ENCODE measurements at places on chromosomes 16 and 17.

DNA sequence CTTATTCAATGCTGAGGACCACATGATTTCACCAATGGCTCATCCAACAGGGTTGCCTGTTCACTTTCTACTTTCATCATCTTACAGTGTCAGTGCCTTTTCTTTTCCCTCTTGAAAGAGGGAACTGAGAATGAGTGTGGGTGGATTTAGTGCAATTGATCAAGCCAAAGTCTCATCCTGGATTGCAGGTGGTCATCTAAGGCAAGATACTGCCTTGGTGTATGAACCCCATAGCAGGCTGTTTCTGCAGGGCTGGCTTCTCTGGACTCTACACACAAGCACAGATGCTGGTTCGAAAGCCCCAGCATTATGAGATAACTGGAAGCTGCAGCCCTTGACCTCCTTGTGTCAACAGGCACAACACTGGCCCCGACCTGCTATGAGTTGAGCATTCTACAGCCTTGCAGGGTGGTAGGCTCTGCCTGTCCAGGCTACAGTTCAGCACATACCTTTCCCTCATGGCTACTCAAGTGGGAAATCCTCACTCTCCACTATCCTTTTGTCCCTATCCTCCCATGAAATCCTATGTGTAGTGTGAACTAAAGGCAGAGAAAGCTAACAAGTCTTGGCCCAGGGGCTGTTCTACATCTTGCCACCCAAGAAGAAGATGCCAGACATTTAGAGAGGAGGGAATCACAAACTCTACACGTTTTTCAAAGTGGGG, 358.7 kb downstream of the SLC39A11 start:
- no peak for DNase-seq

DNA sequence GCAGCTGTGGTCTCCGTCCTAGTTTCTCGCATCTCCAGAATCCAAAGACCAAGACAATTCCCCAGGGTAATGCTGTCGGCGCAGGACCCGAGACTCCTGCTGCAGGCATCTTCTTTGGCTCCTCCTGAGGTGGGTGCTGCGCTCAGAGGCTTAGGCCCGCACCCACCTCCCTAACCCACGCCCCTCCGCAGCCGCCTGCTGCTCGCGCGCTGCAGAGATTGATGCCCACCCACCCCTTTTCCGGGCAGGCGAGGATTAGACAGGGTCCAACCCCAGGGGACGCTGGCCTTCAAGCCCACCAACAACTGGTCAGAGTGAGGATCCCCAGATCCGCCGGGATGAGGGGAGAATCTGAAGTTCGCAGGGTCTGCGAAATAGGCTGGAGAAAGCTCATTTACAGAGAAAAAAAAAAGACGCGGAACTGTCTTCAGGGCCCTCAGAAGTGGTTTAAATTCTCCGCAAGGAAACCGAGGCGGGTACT, 27.9 kb downstream of the SLFN11 start:
- DNase-seq, result no peak

DNA sequence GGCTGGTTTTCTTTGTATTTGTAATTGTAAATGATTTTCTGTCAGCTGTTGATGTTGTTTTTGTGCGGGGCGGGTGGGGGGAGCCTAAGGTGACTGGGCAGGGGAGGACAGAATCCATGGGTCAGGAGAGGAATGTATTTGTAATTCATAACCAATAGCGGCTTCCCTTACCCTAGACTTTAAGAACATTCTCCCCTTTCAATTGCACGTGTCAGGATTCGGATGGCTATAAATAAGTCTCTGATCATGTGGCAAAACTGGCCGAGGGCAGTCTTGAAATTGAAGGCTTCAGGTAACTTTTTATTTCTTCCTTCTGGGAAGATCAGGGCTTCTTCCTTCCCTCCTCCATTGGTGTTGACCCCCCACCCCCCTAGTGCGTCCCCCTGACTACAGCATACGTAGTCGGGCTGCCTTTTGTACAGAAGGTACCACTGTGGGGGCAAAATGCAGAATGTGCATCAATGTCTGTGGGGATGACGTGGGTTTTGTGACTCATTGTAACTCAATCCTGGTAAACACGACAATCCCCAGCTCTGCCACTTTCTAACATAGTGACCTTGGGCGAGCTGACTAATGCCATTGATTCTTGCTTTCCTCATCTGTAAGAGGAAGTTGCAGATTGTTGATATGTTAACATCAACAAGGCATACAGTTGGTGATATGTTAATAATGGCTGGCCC, 16.2 kb downstream of the MARCHF10 start:
- DNase-seq, result no peak

- DNase-seq, result no peak
Observed at GRCh38 chr16:86353148-86353547, 157.2 kb upstream of the FOXF1 start.

- DNase-seq, result peak; percentile 23
Observed at GRCh38 chr17:36148559-36149295, 27.7 kb downstream of the TBC1D3B start.

DNA sequence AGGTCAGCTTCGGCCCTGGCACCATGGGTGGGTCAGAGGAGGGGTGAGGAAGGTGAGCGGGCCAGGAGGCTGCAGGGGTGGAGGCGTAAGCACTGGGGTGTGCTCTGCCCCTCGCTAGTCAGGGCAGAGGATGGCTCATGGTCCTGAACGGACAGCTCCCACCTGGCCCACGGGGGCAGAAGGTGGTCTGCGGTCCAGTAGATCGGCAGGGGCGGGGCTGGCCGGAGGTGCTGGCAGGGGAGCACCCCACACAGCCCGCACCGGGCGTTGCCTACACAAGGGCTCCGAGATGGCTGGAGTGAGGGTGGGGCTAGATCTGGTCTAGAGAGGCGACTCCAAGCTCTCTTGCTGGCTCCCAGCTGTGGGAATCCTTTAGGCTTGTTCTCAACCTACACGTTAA, 8.2 kb downstream of the NPTX1 start:
- DNase-seq, result no peak

GRCh38 chr16:27495191-27495590, 54.5 kb downstream of the GTF3C1 start:
- DNase-seq, result no peak

DNA sequence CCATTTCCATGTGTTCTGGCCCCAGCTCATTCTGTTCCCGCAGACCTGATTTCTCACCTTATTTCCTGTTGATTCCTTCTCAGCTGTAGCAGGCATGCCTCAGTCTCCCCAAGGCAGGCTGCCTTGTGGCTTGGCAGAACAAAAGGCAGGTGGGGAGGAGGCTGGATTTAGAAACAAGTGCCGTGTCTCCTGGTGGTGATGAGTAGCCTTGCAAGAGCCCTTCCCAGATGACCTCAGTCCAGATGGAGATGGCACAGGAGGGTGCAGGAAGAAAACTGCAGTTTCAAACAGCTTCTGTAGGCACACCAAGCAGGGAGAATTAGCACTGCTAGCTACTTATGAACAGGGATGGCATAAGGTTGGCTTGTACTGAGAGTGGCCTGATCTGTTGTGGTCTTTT, 64.6 kb downstream of the ARHGAP44 start:
- DNase-seq, result no peak

GRCh38 chr16:29925781-29926710, at the start of gene KCTD13:
Gene KCTD13, minus strand, starts transcription at chr16:29926226. Its CDS starts 193 bp downstream, at chr16:29926033.
- peak; percentile 68 for DNase-seq

GRCh38 chr16:48272837-48273421, 25.6 kb upstream of the ABCC11 start:
- no peak for DNase-seq

- DNase-seq, result no peak
Observed at GRCh38 chr17:75067856-75068255, 19.9 kb upstream of the SLC16A5 start.

DNA sequence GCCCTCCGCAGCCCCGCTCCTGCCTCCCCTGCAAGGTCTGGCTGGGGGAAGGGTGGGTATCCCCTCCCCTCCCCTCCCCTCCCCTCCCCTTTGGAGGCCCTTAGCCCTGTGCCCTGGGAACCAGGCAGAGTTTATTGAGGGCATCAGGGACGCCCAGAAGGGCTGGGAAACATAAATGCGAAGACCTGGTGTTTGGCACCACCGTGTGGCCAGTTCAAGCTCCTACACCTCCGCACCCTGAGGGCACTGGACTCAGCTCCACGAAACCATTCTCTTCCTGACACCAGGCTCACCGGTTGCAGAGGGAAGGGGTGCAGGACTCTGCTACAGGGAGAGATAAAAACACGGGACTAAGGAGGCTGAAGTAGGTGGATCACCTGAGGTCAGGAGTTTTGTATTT, 1.0 kb upstream of the AIPL1 start:
- DNase-seq, result peak; percentile 49

GRCh38 chr16:10016752-10017151, 165.5 kb downstream of the GRIN2A start:
- no peak for DNase-seq

DNA sequence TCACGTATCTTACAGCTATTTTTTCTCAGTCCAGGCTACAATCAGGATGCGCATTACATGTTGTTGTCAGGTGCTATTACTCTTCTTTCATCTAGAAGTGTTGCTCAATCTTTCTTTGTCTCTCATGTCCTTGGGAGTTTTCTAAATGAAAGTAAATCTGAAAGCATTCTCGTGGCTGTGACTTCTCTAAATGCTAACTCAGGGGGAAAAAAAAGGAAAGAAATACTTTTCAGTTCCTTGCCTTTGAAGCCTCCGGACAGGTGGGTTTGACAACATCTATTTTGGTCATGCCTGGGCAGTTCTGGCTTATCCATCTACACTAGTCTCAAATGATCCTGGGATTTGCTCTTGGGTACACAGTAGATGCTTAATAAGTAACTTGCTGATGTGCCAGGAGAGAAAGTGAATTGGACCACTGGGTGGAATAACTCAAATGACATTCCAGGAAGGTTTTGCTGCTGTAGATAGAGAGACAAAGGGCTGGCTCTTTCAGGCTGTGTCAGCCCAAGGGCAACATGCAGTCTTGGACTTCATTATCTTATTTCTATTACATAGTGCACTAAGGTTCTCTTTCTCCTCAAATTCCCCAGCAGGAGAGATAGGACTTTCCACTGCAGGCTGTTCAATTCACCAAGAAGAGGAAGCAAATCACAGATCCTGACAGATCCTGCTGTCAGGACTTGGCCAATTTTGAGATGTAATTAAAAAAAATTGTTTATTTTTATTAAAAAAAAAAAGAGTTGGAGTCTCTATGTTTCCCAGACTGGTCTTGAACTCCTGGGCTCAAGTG, 63.6 kb upstream of the NFAT5 start:
- DNase-seq, result no peak

Data from NCI-H2081 (cell line).